ENCODE measurements at places on chromosomes 12 and 14.

DNA sequence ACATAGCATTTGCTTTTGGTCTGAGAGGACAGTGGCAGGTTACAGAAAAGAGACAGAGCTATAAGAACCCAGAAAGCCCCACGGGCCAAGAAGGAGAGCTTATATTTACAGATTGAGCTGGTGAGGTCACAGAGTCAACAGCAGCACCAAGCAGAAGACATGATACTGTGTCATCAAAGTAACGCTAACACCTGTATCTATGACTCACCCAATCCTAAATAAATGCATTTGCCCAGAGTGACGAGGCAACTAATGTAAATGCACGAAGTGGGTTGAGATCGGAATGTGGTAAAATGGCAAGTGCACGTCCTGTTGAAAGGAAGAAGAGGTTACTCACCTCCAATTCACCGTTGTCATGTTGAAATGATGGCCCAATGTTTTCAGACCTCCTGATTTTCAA lies 6.7 kb upstream of the CD163L1 start:
- DNase-seq: no peak

- no peak for DNase-seq
Observed at GRCh38 chr14:102200690-102201352, 61.1 kb downstream of the WDR20 start.

DNA sequence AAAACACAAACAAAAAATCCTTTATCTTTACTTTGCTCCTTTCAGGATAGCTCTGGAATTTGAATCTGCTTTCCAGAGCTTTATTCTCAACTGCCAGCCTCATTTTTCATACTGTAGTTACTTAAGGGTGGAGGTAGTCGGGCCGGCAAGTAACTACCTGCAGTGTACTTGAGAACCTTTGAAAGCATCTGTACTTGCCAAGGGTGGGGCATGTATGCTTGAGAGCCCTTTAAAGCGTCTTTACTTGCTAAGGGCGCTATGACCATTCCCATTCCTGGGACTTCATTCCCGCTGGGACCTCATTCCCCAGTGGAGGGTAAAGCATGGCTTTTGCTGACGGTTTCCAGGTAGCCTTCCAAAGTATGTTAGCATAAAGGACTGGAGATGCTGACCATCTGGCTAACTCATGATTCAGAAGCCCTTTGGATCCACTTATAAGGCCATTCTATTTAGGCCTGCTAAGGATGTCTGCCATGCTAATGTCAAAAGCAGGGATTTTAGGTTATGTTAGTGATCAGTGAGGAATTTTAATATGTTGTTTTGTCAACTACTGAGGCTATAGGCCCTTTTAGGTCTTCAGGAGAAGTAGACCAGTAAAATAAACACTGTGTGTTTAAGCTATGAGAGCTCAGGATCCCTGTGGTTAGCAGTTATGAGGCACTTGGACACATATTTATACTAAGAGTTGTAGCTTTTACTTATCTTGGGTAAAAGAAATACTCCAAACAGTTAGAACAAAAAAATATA lies 74.9 kb downstream of the CRADD start:
- DNase-seq: no peak

DNA sequence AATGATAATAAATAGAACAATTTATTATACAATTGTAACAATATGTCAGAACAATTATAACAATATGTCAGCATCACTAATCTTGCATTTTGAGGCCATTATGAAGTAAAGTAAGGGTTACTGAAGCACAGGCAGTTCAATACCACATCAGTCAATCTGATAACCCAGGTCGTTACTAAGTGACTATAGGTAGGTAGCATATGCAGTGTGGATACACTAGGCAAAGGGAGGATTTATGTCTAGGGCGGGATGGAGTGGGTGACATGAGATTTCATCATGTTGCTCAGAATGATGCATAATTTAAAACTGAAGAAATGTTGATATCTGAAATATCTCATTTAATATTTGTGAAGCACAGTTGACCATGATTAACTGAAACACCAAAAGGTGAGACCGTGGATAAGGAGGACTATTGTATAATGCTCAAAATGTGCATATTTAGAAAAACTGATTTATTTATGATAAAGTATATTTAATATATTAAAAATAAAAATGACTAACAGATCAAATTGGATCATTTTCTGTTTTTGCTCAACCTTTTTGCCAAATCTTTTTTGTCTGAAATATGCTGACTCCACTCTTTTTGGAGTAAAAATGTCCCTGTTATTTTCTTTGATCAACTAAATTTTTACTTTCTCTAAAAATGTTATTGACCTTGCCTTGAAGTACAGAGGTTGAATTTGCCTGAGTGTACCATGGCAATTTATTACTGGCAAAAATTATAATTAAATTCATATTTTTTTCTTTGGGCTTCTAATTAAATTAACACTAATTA lies 1189.4 kb upstream of the USP15 start:
- no peak for DNase-seq

DNA sequence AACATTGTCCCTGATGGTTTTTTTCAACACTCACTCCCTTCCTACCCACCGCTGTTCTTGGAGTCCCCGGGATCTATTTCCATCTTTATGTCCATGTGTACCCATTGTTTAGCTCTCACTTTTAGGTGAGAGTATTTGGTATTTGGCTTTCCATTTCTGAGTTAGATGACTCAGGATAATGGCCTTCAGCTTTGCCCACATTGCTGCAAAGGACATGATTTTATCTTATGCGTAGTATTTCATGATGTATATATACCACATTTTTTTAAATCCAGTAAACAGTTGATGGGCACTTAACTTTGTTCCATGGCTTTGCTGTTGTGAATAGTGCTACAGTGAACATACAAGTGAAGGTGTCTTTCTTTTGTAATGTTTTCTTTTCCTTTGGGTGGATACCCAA lies 123.5 kb upstream of the KITLG start:
- no peak for DNase-seq

DNA sequence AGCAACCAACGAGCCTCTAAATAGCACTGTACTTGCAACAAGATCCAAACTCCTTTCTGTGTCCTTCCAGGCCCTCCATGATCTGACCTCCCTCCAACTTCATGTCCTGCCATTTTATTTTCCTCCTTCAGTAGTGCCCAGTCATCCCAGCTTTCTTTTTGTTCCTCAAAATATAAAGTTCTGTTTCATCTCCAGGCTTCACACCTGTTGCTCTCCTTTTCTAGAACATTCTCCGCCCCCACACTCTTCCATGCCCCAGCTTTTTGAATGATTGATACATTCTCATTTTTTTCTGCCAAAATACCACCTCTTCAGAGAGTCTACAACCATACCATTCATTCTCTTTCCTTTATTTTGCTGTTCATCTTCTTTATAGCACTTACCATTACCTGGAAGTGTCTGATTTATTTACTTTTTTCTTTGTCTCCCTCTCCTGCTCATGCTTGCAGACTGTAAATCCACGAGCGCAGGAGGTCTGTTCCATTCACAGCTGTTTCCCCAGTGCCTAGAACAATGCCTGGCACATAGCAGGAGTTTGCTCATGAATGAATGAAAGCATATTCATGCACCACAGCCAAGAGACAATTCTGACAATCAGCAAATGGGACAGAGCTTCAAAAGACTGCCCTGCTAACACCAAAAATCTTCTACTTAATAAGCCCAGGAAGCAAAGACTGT lies 296.4 kb downstream of the RPAP3 start:
- no peak for DNase-seq

DNA sequence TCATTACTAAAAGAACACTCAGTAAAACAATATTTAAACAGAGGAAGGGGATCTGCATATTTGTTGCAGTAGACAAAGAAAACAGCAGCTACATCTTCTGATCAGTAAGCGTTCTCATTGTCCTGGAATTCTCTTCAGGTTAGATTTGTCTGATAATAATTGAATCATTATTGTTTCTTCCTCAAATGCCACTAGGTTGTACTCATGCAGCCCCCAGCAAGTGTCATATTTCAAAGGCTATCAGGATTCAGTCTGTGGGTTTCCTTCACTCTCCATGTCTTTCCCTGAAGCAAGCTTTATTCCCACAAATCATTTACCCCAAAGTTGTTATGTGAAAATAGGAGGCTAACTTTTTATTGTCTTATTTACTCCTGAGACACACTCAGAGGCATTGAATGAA lies 14.7 kb downstream of the PIK3C2G start:
- no peak for DNase-seq

DNA sequence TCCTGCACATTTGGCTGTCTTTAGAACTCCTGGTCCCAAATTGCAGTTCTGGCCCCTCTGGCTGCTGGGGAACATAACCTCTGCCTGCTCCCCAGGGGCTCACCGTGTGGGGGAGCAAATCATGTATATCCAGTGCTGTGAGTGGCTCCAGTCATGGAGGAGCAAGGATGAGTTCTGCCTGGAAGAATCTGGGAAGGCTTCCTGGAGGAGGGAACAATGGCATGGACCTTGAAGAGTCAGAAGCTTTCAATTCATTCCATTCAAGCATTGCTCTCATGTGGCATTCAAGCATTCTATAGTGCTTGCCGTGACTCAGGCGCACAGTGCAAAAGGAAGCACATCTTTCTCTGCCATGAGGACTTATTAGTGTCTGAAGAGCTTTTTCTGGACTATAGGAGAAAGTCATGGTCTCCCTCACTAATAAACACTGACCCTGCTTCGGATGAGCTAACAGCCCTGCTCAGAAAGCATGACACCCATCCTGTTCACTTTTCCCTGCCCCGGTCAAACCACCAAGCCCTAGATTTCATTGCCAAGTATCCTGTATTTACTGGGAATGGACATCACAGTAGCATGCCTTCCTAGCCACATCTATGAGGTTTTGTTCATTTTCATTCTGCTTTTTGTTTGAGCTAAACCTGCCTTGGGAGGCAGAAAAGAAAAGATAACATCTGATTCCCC lies 3.5 kb downstream of the IFI27 start:
- no peak for DNase-seq

- no peak for DNase-seq
Observed at GRCh38 chr12:115691123-115691522, 586.4 kb downstream of the MED13L start.

GRCh38 chr12:65123435-65124063 lies 2.4 kb upstream of the WIF1 start:
- peak; percentile 35 for DNase-seq

DNA sequence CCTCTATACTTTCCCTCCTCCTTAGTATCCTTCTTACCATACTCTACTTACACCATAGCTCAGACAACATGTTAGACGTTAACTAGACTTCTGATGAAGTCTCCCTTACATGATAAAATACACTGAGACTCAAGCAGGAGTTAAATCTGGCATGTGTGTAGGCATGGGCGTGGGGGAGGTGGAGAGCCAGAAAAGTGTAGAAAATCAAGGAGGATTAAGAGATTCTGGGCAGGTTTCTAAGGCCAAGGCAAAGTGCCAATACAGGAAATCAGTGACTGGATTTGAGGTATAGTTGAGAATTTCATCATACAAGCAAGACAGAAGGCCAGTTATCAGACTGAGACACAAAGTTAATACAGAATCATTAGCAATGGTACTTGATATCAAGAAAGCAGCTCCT lies 37.4 kb downstream of the EPS8 start:
- DNase-seq: no peak

GRCh38 chr12:87336814-87337336 lies 692.3 kb downstream of the C12orf50 start:
- no peak for DNase-seq

DNA sequence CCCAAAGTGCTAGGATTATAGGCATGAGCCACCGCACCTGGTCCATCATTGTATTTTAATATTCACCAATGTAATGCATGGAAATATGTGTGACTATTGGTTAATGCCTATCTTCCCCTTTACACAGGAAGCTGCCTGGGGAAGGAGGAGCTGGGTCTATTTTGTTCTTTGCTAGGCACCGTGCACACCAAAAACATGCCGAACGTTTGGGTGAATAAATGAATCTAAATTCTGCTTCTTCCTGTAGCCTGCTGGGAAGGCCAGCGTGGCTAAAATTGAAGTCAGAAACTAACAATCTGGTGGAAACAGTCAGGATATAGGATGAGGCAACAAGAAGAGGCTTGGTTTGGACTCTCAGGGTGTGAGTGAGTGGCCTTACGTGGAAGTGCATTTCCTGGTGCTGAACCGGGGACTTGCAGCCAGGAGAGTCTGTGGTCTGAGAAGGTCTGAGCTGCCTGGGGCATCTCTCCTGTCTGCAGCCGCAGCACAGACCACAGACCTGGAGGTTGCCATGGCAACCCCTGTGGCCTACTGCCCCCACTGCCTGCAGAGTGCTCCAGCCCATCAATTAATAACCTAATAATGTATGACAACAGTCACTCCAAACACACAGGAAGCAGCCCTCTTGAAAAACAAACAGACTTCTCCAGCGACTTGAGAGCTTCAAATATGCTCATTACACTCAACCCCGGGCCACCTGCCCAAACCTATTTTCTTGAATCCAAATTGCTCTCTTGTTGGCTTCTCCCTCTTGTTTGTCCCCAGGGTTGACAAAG lies 5.5 kb upstream of the GPR68 start:
- no peak for DNase-seq

- DNase-seq: peak; percentile 62
Observed at GRCh38 chr12:8914716-8915526, 612 bp downstream of the PHC1 start.

GRCh38 chr14:99188731-99189191 lies 83.2 kb downstream of the BCL11B start:
- no peak for DNase-seq

DNA sequence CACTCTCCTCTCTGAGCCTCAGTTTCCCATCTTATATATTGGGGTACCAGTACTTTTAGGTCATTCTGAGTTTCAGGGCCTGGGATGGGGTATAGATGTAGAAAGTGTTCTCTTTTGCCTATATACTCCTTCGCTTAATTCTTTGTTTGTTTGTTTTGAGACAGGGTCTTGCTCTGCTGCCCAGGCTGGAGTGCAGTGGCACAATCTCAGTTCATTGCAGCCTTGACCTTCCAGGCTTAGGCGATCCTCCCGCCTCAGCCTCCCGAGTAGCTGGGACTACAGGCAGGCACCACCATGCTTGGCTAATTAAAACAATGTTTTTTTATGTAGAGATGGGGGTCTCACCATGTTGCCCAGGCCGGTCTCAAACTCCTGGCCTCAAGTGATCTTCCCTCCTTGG lies 152.1 kb downstream of the AACS start:
- no peak for DNase-seq

GRCh38 chr12:16555630-16556029 lies 50.3 kb downstream of the LMO3 start:
- peak; percentile 41 for DNase-seq

GRCh38 chr12:92739113-92739512 lies 36.3 kb downstream of the PLEKHG7 start:
- peak; percentile 14 for DNase-seq

- DNase-seq: no peak
Observed at GRCh38 chr12:118980407-118981014, 830 bp upstream of the SRRM4 start.

DNA sequence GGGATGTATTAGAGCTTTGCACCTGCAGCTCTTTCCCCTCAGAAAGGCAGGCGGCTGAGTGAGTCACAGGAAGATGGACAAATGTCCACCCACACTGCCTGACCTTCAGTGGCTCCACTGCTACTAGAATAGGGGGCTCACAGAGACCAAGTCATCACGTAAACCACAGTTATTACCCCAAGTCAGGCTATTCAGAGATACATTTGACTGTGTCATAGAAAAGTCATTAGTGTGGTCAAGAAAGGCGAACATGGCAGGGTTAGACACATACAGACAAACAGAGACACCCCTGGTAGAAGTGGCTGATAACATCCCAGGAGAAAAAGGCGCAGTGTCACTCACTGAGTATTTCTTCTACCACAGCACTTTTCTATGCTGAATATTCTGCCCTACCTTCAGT lies 36.0 kb downstream of the GCH1 start:
- no peak for DNase-seq

All from AG20443 (cell line).